ENCODE measurements at places on chromosomes 3 and 15. TPM values are rescaled to one million over a fixed set of nuclear protein-coding genes. Genes with fewer than 3 reads are reported as not detected.

DNA sequence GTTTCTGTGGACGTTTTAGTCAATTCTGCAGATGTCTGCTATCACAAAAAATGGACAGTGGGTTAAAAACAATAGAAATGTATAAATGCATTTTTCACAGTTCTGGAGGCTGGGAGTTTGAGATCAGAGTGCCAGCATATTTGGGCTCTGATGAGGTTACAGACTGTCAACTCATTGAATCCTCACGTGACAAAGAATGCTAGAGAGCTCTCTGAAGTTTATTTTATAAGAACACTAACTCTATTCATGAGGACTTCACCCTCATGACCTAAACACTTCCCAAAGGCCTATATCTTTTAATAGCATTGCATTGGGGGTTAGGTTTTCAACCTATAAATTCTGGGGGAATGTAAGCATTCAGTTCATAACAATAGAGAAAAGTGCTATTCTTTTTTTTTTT lies 182.6 kb upstream of the SLITRK3 start:
- DNase-seq, result no peak

DNA sequence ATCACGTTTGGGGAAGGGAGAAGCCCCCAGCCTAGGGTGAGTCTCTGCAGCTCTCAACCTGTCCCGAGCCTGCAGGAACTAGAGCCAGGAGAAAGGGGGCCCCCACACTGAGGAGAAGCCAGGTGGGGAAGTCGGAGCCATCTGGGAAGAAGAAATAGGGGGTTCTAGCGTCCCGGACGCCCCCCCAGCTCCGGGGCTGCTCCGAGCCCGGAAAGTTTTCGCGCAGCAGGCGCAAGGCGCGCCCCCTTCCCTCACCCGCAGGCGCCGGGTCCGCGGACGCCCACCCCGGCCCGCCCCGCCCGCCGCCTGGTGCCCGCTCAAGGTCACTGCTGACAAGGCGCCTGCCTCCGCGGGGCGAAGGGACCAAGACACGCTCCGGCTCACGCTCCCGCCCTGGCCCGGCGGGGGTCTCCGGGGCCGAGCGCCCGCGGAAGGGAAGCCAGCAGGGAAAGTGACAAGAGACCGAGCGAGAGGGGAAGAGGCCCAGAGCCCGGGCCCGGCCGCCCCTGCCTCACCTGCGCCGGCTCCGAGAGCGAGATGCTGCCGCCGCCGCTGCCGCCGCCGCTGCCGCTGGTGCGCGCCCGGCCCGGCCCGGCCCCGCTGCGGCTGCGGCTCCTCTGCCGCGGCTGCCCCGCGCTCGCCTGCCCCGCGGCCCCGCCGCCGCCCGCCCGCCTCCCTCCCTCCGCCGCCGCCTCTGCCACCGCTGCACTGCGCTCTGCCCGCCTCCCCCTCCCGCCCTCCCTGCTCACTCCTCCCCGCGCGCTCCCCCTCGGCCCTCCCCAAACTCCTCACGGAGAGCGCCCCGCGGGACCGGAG lies 108.4 kb upstream of the SLC6A11 start:
- no peak for DNase-seq

- DNase-seq, result no peak
These were observed 123.5 kb upstream of the TBL1XR1 start for GRCh38 chr3:177320765-177321247.

DNA sequence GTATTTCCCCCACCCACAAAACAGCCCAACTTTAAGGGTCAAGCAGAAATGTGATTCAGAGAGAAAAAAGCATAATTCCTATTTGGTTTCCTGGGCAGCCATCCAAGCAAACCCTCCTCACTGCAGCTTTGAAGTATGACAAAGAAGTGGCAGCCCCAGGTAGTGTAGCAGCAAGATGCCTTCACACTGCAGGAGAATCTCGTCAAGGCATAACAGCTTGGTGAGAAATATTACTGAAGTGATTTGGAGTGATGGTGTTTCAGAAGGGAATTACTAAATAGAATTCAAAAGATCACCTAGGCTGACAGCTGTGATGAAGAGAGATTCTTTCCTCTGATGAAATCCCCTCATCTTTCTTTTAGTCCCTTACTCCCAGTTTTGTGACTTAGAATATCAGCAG lies 173.9 kb downstream of the PYDC2 start:
- DNase-seq, result no peak

Gene MLF1
- polyA plus RNA-seq, result 271 TPM

Gene SLC12A8
- polyA plus RNA-seq, result 0.52 TPM
